Temporal lobe (tissue), 4 donors: ENCODE measurements at places on chromosomes 3 and 15. TPM values are rescaled to one million over a fixed set of nuclear protein-coding genes. Genes with fewer than 3 reads are reported as not detected.

ZIC4 gene
- 1.5 TPM for total RNA-seq

APPL1 gene
- 94.4 TPM for total RNA-seq

ST8SIA2 gene
- total RNA-seq, result 77.4 TPM

NGRN gene
- 194 TPM for total RNA-seq

NR1D2 gene
- 30.0 TPM for total RNA-seq

SLC28A2 gene
- total RNA-seq, result not detected
